ENCODE measurements at places on chromosomes 16 and 17.

DNA sequence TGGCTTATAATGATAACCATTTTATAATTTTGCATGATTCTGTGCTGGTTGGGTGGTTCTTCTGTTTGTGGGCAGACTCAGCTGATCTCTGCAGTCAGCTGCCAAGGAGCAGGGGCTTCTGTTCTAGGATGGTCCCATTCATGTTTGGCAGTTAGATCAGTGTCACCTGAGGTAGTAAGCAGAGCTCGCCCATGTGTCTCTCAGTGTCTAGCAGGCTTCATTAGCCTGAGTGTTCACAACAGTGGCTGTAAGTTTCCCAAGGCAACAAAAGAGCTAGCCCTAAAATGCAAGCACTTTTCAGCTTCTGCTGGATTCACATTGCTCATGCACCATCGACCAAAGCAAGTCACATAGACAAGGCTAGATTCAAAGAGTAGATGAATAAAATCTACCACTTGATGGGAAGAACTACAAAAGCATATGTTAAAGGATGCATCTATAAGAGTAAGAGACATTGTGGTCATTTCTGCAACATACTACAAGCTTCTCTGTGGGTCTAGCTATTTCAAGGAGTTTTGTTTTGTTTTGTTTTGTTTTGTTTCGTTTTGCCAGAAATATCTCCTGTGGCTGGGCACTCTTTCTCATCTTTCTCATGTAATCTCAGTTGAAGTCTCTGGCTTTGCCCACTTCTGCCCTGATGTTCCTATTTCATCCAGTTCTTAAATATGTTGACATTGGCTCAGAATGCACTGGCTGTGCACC is 180.8 kb downstream of the HS3ST4 start:
- DNase-seq = no peak

DNA sequence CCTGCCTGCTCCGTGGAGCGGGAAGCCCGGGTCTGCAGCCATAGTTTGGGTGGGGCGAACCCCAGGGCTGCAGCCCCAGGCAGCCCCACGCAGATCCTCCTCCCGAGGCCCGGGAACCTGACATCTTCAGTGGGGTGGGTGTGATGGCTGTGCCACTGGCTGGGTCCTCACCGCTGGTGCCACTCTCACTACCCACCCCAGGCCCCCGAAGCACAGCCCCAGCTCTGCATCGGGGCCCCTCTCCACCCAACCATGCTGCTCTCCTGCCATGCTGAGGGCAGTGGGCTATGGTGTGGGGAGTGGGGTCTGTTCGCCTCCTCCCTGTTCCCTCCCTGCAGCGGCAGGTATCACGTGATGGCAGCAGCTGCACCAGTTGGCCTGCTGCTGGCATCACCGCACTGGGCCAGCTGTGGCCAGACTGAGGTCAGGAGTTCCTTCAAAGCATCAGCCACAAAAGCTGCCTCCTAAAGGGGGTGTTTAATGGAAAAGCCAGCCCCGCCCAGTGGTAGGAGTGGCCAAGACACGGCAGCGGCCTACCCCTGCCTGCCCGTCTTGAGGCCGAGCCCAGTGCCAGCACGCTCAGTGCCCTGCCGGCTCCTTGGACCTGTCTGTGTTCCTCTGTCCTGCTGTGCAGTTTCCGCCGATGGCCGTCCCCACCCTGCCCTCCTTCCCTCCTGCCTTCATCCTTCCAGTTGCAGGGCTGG is 10.8 kb downstream of the KCTD5 start:
- no peak for DNase-seq

- DNase-seq = no peak
Measured at GRCh38 chr16:19781226-19781625, 63.2 kb downstream of the IQCK start.

DNA sequence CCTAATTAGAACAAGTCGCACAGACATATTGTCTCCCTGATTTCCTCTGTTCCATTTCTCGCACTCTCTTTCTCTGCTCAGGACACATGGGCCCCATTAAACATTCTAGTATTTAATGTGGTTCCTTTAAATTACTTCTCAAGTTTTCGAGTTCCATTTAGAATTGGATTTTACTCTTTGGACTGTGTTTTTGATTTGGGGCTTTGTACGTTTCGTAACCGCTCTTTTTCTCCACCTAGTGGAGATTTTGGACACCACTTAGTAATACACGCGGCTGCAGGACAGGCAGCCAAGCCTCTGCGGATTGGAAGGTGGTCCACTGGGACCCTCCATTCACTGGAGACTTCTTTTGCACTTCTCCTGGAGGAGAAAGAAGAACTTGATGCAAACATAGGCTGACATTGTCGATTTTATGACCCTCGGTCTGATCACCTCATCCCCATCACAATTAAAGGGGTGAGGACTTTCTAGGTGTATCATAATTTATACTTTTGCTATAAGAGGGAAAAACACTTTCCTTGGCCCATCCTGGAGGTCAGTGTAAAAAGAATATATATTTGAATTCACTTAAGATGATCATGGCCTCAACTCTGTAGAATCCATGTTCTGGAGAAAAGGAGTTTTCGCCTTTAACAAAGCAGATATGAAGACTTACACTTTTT is 85.7 kb downstream of the NOG start:
- no peak for DNase-seq

- DNase-seq = no peak
Measured at GRCh38 chr16:4994719-4995434, 36.7 kb downstream of the SEC14L5 start.

DNA sequence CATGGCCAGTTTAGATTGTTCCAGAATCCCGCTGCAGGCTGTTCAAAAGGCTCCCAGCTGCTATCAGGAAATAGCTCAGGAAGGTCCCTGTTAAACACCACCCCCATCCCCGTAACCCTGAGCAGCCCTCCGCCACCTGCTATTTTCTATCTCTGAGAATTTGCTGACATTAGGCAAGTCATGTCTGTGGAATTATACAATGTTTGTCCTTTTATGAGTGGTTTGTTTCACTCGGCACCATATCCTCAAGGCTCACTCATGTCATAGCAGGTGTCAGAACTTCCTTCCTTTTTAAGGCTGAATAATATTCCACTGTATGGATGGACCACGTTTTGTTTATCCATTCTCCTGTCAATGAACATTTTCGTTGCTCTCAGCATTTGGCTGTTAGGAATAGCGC is 164.3 kb upstream of the FOXF1 start:
- DNase-seq = no peak

DNA sequence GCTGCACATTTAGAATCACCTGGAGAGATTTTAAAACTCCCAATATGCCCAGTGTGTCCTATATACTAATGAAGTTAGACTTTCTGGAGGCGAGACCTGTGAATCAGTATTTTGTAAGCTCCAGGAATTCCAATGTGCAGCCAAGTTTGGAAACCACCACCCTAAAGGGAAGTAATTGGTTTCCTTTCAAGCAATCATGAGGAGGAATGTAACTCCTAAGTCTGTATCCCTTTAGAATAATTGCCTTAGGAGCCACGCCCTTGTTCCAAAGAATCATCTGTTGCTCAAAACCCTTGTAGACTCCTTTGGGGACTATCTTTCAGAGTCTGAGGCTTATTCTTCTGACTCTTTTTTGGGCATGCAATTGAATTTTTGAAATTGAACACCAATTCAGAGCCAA is 84.4 kb downstream of the DNAH9 start:
- no peak for DNase-seq

GRCh38 chr17:66459811-66460270 is 157.4 kb downstream of the PRKCA start:
- DNase-seq = no peak

DNA sequence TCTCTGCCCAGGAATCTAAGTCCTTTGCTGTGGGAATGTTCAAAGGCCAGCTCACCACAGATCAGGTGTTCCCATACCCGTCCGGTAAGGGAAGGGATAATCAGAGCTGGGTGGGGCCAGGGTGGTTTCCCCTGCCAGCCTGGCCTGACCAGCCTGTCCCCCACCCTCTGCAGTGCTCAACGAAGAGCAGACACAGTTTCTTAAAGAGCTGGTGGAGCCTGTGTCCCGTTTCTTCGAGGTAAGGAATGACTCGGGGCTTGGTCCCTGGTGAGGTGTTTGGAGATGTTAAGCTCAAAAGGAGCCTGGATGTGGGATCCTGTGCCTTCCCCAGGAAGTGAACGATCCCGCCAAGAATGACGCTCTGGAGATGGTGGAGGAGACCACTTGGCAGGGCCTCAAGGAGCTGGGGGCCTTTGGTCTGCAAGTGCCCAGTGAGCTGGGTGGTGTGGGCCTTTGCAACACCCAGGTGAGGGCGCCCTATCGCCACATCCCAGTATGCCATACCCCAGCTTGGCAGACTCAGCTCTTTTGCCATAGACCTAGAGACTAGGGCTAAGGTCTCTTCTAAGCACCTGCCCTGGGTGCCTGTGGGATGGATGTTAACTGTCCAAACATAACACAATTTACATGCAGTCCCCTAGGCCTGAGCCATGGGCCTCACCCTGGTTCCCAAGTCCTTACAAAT is 997 bp downstream of the ACADVL start:
- DNase-seq = no peak

DNA sequence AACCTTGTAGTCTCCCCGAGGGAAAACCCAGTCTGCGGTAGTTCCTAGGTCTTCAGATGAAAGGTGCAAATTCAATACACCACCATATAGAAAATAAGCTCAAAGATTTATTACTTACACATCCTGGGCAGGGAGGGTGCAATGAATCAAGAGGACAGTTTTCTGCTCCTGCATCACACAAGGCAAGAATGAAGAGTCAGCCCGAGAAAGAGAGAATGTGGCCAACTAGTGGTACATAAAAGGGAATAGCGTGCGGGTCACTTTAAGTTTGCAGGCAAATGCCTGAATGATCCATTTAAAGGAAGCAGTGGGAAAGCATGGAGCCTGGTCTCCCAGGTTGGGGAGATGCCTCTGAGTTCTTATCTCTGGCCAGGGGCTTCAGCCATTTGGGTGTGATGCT is 403.4 kb downstream of the GRIN2A start:
- DNase-seq = no peak

DNA sequence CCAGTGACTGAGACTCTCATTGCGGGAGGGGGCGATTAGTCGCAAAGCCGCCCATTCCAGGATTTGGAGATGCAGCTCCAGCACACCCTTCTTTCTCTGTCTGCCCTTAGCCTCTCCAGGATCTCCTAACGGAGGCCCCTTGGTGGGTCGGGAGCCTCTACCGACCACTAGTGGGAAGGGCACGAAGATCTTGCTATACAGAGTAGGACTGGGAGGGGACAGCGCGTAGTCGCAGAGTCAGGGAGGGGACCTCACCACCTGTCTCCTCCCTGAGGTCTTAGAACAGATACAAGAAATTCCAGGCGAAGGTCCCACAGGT is 588 bp upstream of the SMTNL2 start:
- no peak for DNase-seq

- DNase-seq = no peak
Measured at GRCh38 chr17:66695098-66695497, 139.8 kb upstream of the CACNG5 start.

DNA sequence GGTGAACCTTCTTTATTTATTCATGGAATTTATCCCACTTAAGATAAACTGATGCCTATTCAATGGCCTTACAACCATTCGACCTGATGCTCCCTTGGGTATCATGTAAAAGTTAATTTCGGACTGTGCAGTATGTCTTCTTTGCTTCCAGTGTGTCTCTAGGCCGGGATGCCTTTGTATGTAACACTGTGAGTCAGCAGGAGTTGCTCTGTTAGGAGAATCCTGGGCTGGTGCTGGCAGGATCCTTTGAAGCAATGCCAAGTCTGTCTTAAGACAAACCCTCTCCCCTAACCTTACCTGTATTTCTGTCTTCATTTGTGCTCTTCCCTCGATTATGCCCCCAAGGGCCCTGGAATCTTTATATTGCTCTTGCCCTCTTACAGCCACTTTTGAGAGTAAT is 37.9 kb upstream of the ABCA8 start:
- DNase-seq = no peak

DNA sequence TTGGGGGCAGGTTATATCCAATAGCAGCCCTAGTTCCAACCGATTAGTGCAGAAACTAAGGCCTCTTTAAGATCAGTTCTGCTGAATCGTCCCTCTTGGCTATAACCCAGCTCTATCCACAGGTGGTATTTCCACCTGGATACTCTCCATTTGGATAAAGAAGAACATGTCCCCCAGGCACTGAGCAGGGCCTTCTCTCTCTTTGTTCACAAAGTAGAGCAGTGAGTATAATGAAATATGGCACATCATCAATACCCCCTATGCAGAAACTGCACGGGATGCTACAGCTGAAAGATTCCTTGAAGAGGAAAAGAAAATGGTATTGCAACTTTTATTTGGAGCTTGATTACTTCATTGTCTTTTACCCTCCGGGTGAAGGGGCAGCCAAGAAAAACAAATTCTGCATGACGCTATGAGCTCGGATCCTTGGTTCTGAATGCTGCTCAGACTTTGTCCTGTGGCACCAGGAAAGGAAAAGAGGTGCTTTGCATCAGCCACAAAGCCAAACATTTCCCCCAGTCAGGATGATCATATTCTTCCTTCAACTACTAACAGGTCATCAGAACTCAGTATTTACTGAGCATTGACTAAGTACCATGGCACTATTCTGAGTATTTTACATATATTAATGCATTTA is 399.7 kb downstream of the NPIPA8 start:
- DNase-seq = no peak

Measured in NCI-H187 treated with DMSO at 0.1 percent for 48 hours (cell line).